ENCODE measurements at places on chromosomes 13 and 19. TPM values are rescaled to one million over a fixed set of nuclear protein-coding genes. Genes with fewer than 3 reads are reported as not detected.

DNA sequence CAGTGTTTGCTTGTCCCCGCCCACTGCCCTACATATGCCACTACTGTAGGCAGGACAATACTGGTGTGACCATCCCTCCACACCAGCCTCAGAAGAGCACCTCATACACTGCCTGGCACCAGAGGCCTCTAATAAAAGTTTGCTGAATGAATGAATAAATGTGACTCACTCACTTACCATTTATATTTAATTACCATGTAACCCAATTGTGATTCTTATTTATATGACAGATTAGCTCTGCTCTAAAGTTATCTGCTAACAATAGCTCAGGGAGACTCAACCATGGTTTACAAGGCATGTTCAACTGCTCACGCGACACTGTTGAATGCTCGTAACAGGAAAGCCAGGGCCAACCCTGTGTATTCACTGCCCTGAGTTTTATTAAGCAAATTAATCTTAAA is 66.0 kb upstream of the DOCK9 start:
- DNase-seq, result no peak

ICAM5 gene
- total RNA-seq, result 8.0 TPM

RXFP2 gene
- not detected for total RNA-seq

- DNase-seq, result no peak
Observed at GRCh38 chr19:47098608-47099007, 15.0 kb downstream of the ZC3H4 start.

MEDAG gene
- total RNA-seq, result 1.9 TPM

DNA sequence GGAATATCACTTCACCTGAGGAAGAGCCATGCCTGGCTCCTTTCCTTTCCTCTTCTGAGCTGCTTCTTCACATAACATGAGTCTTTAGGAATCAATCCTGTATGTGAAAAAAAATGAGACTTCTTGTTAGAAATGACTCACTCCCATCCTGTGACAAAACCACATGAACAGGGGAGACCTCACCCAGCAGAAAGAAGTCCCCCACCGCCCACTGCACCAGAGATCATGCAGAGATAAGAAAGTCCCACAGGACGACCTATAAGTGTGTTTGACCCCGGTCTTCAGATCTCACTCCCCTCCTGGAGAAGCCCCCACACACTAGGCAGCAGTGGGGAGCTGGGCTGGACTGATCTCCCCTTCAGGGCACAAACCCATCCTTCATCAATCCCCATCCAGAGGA is 7.8 kb downstream of the ZNF600 start:
- no peak for DNase-seq

- no peak for DNase-seq
Observed at GRCh38 chr13:42123600-42123999, 75.2 kb downstream of the DGKH start.

GRCh38 chr13:77779552-77780272 is 82.2 kb downstream of the SLAIN1 start:
- DNase-seq, result no peak

DNA sequence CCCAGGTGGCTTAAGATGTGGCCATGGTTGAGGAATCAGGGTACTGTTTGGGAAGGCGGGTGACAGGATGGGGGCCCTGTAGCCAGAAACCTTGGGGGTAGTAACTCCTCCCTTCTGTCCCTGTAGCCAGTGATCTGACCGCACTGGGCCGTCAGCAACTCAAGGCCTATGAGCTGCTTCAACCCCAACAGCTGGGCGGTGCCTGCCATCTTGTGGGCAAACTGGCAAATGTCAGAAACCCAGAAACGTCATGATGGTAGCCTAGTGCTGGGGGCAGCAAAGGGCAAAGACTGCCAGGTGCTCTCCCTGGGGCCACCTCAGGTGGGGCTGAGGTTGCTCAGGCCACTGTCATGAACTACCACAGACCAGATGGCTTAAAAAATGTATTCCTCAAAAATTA is 3.5 kb downstream of the COPE start:
- DNase-seq, result peak; percentile 66
